ENCODE measurements at places on chromosomes 6 and 20.
A peak's percentile ranks its signal among the peaks of the same experiment; 100 is the strongest.

GRCh38 chr20:8740265-8740664, 328.6 kb upstream of the PLCB4 start:
- DNase-seq = no peak

- DNase-seq = peak; percentile 90
Measured at GRCh38 chr6:45586216-45587171, 208.8 kb upstream of the SUPT3H start.

DNA sequence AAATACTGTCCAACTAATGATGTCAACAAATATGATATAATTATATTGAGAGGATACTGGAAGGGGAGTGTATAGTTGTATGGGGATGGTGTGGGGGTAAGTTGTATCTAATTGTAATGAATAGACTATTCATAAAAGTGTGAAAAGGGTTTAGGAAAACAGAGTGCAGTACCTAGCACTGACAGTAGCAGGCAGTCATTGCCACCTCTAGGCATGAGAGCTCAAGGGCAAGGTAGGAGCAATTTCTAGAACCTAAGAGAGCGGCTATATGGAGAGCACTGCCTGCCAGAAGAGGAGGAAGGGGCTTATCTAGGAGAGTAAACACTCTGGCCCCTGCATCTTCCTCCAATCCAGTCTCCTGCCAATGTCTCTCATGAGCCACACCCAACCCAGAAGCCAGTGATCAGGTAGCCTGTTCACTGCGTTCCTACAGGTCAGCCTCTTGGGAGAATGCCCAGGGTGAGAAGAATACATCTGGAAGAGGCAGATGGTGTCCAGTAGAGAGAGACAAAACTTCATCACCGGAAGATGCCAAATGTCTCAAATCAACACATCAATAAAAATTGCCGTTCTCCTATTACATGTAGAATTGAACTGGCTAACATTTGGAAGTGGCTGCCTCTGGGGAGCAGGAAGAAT, 200.0 kb downstream of the LY86 start:
- peak; percentile 42 for DNase-seq

GRCh38 chr6:116251568-116252384, 2.1 kb downstream of the TSPYL4 start:
- peak; percentile 22 for DNase-seq

GRCh38 chr6:1391800-1392309, 2.5 kb downstream of the FOXF2 start:
- DNase-seq = no peak

- DNase-seq = no peak
Measured at GRCh38 chr6:33140556-33140955, 51.7 kb downstream of the COL11A2 start.

DNA sequence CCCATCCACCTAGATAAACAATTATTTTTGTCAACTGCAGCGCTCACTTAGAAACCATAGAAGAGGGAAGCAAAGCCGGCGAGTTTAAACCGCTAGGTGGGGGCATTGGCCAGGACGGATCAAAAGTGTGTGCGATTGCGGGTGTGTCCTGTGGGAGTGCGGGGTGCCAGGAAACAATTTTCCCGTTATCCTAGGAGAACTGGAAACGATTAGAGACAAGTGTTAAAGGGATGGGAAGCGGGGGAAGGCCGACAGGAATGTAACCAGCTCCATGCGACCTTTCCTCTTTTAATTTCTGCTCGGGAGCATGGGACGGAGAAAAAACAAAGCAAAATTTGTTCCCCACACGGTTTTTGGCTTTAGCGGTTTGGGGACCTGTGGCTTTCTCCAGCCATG, 2.8 kb upstream of the HTR1B start:
- no peak for DNase-seq

DNA sequence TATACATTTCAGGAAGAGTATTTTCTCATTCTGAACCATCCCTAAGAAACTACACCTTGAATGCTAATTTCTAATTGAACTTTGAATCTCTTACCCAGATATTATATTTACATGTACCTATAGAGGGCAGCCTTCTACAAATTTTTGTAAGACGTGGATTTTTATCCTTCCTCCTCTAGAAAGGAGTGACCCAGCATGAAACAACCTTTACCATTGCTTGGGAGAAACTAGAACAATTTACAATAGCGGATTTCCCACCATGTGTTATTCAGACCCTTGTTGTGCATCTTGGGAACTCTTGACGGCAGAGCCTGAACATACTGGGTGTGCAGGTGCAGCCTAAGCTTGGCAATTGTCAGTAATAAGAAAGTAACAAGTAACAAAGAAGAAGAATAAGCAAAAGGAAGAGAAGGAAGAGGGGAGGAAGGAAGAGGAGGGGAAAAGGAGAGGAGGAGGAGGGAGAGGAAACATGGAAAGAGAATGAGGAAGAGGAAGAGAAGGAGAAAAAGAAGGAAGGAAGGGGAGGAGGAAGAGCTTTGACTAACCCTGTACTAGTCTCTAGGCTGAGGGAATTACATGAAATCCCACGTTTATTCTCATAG, 10.8 kb upstream of the TAAR1 start:
- DNase-seq = peak; percentile 30
